Stimulated activated CD4-positive, alpha-beta T cell treated with anti-CD3 and anti-CD28 coated beads, Interleukin-1b, Interleukin-23, amount 100 ng/mL, for 48 hours (primary cell): ENCODE measurements at places on chromosomes 16 and 17.
A peak's percentile ranks its signal among the peaks of the same experiment; 100 is the strongest.

GRCh38 chr16:27789595-27790241 lies 239.8 kb downstream of the KATNIP start:
- DNase-seq, result no peak

DNA sequence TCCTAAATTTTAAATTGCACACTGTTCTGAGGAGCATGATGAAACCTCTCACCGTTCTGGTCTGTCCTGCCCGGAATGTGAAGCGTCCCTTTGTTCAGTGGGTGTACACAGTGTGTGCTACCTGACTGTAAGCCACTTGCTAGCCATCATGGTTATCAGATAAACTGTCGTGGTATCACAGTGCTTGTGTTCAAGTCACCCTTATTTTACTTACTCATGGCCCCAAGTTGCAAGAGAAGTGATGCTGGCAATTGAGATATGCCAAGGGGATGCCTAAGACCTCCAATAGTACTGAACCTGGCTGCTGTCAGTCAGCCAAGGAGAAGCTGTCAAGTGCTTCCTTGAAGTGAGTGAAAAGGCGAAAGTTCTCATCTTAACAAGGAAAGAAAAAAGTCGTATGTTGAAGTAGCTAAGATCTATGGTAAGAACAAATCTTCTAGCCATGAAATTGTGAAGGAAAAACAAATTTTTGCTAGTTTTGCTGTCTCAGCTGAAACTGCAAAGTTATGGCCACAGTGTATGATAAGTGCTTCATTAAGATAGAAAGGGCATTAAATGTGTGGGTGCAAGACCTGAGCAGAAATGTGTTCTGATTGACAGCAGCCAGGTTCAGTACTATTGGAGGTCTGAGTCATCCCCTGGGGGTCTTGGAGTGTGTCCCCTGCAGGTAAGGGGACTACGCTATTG lies 5.8 kb downstream of the PIK3R6 start:
- DNase-seq, result no peak

GRCh38 chr17:68074279-68074678 lies 38.7 kb downstream of the KPNA2 start:
- no peak for DNase-seq

GRCh38 chr16:1288813-1289476 lies 20.5 kb upstream of the UBE2I start:
- DNase-seq, result no peak

- DNase-seq, result no peak
Observed at GRCh38 chr17:35117984-35118383, 1.7 kb downstream of the RAD51D start.

GRCh38 chr16:78932355-78932943 lies 668.1 kb downstream of the MAF start:
- DNase-seq, result no peak

DNA sequence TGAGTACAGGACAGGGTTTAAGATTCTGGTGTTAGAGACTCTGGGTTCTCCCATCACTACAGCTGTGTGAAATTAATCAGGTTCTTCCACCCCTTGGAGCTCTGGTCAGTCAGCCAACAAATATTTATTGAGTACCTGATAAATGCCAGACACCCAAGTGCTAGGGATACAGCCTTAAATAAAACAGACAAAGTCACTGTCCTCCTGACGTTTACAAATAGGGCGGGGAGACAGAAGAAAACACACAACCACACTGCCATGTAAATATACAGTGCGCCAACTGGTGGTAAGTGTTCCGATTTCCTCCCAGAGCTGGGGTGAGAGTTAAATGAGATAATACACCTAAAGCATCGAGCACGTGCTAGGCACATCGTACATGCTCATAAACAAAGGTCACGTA lies 121.0 kb downstream of the COPRS start:
- DNase-seq, result no peak

DNA sequence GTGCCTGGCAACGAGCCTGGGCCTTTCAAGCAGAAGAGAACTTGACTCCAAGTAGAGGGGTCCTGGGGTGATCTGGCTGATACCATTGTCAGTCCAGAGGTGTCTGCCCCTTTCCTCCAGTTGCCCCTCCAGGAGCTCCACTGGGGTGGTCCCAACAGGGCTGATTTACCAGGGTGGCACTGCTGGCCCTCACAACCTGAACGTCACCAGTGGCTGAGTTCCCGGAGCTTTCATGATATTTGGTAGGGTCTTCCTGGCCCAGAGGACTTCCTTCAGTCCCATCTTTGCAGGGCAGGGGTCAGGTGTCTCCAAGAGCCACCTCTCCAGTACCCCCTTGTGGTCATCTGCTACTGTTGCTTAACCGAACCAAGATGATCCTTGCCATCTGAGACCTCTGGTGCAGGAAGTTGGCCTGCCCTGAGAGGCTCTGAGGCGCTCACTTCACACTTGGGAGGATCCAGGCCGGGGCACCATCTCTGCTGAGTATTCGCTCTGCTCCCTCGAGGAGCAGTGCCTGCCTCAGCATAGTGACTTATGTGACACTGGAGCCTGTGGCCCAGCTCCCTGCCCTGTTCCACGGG lies 3.5 kb downstream of the LIMD2 start:
- peak; percentile 40 for DNase-seq

DNA sequence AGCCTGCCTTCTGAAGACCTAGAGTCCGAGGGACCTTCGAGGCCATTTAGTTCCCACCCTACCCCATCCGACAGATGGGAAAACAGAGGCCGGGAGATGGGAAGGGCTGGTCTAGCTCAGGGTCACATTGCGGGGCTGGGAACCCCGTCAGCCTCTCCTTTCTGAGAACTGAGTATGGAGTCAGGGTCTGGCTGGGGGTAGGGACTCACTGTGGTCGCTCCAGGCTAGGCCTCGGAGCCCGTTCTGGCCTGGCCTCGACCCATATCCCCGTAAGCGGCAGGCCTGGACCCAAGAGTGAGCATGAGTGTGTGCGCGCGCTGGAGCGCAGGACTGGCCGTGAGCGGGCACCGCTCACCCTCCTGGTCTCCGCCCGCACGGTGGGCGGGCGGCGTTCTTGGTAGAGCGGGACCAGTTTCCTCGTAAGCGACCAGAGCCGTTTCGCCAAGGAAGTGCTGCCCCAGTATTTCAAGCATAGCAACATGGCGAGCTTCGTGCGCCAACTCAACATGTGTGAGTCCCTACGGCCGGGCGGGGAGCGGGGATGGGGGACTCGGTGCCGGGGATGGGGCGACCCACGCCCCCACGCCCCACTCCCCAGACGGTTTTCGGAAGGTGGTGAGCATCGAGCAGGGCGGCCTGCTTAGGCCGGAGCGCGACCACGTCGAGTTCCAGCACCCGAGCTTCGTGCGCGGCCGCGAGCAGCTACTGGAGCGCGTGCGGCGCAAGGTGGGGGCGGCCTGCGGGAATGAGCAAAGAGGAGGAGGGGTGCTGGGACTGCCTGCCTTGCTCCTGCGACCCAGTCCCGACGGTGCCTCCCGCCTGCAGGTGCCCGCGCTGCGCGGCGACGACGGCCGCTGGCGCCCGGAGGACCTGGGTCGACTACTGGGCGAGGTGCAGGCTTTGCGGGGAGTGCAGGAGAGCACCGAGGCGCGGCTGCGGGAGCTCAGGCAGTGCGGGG lies 855 bp downstream of the HSF4 start:
- DNase-seq, result no peak
